Spleen (tissue), 13 donors: ENCODE measurements at places on chromosomes 5 and 9.

DNA sequence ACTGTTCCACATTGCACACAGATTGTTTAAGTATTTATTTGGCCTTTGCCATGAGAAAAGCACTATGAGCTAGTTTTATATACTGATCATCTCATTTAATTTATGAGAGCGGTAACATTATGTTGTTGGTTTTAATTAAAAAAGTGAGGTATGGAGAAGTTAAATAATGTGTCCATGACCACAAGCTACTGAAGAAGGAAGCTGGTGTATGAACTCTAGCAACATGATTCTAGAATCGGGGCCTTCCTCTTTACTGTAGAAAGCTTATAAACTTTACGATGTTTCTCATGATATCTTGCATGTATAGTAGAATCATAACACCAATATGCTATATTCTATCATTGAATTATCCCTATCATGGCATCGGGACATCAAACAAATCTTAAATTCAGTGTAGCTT, 52.9 kb upstream of the CDH18 start:
- DNase-seq = no peak

GRCh38 chr9:7094052-7094451, 336.3 kb downstream of the KDM4C start:
- no peak for DNase-seq

DNA sequence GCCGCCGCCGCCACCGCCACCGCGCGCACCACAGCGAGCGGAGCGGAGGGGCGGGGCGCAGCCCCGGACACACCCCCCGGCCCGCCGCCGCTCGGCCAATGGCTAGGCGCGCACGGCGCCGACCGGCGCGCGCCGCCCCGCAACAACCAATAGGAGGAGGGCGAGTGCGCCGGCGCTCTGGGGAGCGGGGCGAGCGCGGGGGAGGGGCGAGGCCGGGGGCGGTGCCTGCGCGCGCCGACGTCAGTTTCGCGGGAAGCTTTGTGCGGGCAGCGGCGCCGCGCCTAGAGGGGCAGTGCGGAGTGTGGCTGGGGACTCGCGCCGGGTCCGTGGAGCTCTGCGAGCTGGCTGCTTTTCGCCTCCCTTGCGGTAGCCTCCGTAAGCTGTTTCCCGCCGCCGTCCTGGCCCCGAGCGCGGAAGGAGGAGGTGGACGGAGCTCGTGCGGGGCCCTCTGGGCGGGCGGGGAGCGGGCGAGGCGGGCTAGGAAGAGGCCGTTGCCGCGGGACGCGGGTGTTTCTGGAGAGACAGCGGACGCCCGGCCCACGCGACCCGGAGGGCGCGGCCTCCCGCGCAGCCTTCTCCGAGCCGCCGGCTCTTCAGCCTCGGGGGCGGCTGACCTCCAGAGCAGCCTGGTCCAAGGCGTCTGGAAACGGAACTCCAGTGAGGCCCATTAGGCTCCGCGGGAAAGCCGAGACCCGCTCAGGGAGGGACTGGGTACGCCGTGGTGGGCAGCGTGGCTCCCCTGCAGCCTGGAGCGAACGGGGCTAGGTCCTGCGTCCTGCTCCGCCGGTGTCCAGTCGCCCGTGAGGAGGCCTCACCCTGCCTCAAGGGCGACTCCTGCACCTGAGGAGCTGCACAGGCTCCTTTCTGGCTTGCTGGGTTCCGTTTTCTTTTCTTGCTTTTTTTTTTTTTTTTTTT, at the start of gene ZMYND19:
ZMYND19 (minus strand) TSS at position 44 of the 915 bp plus-strand sequence. CDS start 249 bp downstream, outside the sequence.
- peak; percentile 95 for DNase-seq

DNA sequence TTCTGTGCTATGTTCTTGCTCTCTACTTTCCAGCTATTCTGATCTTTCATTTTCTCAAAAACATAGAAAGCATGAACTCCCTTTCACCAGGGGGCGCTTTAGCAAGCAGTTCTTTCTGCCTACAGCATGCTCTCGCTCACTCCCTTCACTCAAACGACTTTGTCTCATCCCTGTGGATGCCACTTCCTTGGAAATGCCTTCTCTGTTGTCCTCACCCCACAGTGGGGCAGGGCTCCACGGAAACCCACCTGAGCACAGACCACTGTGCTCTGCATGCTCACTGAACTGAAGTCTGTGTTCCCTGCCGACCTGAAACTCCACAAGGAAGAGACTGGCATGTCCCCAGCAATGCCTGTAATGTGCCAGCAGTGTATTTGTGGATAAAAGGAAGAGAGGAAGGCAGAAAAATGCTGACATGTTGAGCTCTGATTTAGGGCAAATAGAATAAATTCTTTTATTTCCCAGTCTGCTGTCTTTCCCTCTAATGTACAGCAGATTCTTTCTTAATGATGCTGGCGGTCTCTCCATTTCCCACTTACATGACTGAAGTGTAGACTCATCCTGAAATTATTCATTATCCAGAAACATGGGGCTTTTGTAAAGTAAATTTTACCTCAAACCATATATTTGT, 4.9 kb upstream of the ROR2 start:
- no peak for DNase-seq

- no peak for DNase-seq
Observed at GRCh38 chr9:117151716-117152115, 263.1 kb downstream of the ASTN2 start.
